ENCODE measurements at places on chromosomes 7 and 10.

DNA sequence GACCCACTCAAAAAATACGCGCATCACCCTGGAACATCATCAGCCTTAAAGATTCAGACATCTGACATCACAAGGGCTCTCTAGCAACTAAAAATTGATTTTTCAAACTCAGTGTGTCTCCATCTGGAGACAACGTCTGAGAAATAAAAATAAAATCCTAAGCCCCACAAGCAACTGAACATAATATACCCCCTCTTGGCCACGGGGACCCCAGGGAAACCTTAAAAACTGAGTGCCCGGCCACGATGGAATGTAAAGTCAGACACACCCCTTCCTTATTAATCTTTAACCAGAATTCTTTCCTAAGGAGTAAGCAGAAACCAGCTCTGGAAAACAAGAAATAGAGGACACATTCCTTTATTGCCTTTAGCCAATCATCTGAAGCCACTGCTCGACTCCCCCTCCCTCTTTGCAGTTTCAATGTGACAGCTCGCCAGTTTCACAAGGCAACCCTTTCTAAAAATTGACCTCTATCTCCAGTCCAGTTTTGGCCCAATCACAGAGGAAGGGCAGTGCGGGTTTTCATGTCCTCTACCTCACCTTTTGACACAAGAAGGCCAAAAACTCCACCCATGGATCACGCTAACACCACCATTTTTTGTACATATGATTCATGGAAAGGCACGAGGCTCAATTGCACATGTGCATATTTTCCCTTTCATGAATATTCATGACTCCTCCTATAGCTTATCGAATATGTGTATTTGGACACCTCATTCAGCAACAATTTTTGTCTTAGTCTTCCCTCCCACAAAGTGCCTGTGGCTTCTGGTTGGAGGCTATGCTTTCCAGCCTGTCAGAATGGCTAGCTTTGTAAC lies 24.2 kb downstream of the IFIT3 start:
- DNase-seq: no peak

DNA sequence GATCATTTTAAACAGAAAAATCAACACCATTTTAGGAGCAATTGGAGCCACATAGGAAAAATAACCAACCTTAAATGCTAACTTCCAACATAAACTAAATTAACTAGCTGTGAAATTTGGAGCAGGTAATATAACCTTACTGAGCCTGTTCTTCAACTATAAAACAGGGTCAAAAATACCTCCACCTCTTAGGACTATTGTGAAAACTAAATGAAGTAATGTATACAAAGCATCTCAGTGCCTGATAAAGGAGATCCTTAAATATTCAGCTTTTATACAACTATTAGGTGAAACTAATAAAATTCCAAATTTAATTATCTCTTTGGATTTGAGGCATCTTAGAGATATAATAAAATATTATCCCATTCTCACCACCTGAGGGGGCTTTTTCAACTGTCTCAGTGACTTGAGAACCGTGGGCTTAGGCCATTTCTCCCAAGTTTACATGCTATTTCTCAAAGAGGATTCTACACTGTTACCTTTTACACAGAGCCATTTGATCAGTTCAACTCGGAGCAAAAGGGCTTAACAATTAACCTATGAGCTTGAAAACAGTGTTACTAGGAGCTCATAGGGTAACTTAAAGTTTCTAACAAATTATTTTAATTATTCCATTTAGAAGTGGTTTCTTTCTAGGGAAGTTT lies 165.0 kb upstream of the ASAH2 start:
- no peak for DNase-seq

DNA sequence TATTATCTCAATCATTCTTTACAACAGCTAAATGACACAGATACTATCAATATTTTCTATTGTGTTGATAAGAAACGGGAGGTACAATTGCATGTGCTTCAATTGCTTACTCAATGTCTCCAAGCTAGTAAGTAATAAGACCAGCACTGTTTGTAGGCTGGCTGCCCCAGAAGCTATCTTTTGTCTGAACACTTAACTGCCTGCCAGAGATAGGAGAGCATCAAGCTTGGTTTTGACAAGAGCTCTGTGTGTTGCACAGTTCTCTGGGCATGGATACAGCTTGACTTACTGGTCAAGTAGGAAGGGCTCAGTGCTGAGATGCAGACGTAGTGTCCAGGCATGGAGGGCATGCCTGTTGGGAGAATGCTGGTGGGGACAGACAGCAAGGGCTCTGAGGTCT lies 26.3 kb upstream of the CAPZA2 start:
- DNase-seq: no peak

DNA sequence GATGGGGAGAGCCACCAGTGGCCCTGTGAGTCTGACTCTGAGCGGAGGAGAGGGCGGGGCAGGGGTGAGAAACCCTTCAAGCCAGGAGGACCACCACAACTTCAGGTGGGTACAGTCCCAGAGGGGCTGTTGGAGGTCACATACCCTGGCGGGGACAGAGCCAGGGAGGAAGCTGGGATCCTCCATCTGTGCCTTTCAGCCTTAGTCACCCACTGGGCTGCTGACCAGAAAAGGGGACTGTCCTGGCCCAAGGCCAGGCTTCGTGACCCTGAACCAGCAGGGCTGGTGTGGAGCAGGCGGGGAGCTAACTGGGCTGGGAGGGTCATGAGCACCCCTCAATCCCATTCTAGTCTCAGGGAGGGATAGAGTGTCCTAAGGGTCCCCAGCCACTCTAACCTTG lies 1.5 kb upstream of the CALHM3 start:
- DNase-seq: no peak

DNA sequence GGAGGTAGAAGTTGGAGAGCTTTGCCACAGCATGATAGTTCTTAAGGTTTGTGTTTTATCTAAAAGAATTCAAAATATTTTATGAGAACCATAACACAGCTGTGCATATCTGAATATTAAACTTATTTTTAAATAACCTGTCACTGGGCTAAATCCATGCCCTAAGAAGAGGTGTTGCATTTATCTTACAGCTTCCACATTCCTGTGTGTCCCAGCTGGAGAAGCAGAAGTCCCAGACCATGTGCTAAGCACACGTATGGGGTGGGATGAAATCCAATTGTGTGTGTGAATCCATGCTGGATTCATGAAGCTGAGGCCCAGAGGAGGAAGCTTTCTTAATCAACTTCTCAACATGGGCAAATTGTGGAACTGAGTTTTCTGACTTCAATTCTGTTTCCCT lies 121.5 kb downstream of the PKD1L1 start:
- DNase-seq: no peak

- DNase-seq: no peak
These were observed 120.5 kb upstream of the SEMA3E start for GRCh38 chr7:83769407-83769806.

GRCh38 chr10:122450353-122450990 lies 4.0 kb upstream of the ARMS2 start:
- DNase-seq: no peak

DNA sequence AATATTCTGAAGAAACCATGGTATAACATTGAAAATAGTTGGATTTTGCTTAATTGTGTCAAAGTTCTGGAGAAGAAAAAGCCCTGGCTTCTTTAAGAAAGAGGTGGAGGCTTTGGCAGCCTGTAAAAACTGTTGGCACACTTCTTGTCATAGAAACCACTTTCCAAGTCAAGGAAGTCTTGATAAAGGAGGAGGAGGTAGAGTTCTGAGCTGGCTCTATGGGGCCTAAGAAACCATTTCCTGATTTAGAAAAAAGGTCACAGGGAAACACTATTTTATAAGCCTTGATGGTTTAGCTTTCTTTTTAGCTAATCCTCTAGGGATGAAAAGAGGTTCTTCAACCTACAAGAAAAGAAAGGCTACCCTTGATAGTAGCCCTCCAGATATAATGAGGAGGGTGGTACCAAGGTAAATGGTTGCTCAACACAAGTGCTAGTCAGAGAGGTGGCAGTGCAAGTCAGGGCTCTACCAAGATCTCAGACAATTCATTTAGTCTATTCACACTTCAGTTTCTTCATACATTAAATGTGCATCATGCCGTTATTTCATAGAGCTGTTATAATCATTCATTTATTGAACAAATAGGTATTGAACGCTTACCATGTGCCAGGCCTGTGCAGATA lies 346.9 kb downstream of the RNLS start:
- DNase-seq: no peak

- DNase-seq: peak; percentile 43
These were observed 42.8 kb upstream of the GNA12 start for GRCh38 chr7:2886900-2887299.

All from SHP77 treated with DMSO at 0.1 percent for 48 hours (cell line).